ENCODE measurements at places on chromosomes 5 and 9.

- DNase-seq: no peak
Observed at GRCh38 chr9:38486837-38487236, 62.6 kb upstream of the IGFBPL1 start.

DNA sequence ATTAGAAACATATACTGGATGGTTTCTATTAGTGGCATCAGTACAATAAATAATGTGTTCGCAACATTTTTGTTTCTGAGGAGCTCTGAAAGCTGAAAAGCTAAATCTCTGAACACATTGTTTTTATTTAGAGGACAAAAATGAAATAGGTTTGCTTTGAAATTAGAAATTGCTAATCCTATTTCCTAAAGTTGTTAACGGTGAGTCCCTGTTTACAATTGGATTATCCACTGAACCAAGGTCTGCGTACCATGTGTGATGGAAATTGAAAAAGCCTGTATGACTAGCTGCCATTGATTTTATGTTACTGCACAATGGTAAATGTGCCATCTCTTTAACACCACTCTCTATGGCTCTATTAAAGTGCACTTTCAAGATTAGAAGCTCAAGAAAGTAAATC, 297.7 kb upstream of the NUDT12 start:
- DNase-seq: no peak

GRCh38 chr5:1808439-1808838, 7.2 kb downstream of the NDUFS6 start:
- DNase-seq: no peak

- DNase-seq: no peak
Observed at GRCh38 chr5:148559461-148559860, 94.9 kb downstream of the HTR4 start.

- no peak for DNase-seq
Observed at GRCh38 chr5:5542654-5543053, 120.2 kb downstream of the ICE1 start.

GRCh38 chr5:90547072-90547536, 11.5 kb upstream of the ADGRV1 start:
- no peak for DNase-seq

GRCh38 chr5:94473936-94474335, 144.5 kb downstream of the KIAA0825 start:
- DNase-seq: no peak

DNA sequence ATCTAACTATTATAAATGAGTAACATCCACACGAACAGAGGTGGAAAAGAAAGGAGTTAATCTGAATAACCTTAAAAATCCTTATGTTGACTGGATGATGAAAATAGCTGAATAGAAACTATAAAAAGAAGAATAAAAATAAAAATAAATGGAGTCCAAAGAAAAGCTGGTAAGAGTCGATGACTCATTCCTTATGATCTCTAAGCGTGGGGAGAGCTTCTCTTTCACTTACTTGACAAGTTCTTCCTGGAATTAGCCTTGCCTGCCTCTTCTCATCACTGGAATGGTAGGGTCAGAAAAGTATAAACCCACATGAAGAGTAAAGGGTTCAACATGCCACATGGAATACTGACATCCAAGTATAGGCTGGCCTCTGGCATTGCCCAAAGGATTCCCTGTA, 477.0 kb upstream of the RGMB start:
- no peak for DNase-seq

DNA sequence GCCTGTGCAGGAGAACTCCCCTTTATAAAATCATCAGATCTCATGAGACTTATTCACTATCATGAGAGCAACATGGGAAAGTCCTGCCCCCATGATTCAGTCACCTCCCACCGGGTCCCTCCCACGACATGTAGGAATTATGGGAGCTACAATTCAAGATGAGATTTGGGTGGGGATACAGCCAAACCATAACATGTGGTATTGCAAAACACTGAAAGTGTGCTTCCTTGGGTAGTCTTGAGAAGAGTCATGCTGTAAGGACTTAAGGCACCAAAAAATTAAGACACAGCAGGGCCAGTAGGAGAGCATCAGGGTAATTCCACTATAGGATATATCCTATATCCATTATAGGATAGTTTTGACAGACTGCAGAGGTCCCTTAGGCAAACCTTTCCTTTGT, 29.4 kb upstream of the GDNF start:
- DNase-seq: no peak

- no peak for DNase-seq
Observed at GRCh38 chr9:109588415-109588814, 90.3 kb upstream of the PTPN3 start.

DNA sequence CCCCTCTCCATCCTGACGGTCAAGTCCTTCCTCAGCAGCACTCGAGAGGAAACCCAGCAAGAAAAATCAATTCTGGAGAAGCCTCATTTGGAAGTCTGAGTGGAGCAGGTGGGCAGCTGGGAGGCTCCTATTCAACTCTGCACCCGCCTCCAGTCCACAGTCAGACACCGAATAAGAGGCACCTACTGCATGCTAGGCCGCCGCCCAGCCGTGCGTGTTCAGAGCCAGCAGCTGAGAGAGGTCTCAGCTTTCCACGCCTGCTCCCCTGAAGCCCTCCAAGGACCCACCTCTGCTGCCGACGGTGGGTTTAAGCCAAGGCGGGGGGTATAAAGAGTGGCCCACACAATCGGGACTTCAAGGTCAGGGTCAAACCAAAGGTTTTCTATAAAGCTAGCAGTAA, 41.9 kb downstream of the VAV2 start:
- DNase-seq: no peak

DNA sequence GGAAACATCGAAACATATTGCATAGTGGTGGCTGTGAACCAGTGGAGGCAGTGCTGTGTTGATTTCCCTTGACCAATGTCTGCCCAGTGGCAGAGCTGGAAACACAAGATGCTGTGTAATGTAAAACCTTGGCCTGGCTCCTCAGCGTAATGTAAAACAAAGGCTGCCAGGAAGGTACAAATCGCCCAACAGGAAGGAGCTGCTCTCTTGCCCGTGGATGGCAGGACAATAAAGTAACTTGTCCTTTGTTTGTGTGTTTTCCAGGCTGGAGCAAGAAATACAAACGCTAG, 143.4 kb downstream of the PALM2AKAP2 start:
- no peak for DNase-seq

- no peak for DNase-seq
Observed at GRCh38 chr5:1793301-1793740, 6.3 kb downstream of the MRPL36 start.

GRCh38 chr5:23507278-23507685, at the start of gene PRDM9:
TSS of gene PRDM9 (plus strand) at chr5:23507609. CDS start at chr5:23509034, 1,425 bp downstream.
- DNase-seq: no peak

DNA sequence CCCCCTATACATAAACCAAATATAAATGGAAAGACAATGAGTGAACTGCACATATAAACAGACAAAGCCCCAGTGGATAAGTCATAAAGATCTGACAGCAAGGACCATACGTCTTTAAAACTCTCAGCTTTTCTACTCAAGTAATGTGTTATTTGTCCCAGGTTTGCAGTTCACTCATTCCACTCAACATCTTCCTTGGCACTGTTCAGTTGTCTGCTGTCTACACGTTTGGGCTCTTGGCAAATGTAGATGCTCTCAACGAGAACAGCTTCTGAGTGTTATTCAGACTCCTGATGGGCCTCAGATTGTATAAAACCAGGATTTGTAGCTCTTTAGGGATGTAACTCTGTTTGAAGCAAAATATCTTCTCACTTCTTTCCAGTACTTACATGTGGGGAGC, 198.2 kb upstream of the SEMA6A start:
- DNase-seq: no peak

DNA sequence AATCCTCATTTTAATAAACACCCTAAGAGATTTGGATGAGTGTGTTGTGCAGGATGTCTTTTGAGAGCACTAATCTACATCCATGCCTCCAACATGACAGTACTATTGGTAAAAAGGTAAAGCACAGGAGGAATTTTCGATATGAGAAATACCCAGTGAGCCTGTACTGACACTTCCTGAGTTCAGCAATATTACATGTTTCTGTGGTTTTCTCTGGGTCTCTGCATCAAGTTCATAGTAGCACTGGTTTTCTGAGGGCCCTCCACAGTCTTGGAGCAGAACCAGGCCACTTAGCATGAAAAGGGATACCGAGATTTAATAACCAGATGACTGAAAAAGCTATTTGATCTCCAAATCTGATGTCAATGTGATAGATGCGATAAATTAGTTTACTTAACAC, 524.1 kb downstream of the TMEM38B start:
- DNase-seq: no peak

DNA sequence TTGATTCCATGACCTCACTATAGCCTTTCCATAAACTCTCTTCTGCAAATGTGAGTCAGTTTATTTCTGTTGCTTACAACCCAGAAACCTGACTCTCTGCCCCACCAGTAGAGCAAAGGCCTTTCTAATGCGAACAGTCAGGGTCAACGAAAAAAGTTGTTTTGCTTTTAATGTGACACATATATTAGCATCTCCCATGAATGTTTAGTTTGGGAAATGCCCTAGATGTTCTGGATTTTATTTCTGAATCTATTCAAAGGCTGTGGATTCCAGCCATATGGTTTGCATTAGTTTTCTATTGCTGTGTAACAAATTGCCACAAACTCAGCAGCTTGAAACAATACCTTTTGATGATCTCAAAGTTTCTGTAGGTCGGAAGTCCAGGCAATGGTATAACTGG, 193.5 kb downstream of the GNA14 start:
- peak; percentile 46 for DNase-seq

GRCh38 chr5:42492974-42493373, 69.7 kb downstream of the GHR start:
- no peak for DNase-seq

DNA sequence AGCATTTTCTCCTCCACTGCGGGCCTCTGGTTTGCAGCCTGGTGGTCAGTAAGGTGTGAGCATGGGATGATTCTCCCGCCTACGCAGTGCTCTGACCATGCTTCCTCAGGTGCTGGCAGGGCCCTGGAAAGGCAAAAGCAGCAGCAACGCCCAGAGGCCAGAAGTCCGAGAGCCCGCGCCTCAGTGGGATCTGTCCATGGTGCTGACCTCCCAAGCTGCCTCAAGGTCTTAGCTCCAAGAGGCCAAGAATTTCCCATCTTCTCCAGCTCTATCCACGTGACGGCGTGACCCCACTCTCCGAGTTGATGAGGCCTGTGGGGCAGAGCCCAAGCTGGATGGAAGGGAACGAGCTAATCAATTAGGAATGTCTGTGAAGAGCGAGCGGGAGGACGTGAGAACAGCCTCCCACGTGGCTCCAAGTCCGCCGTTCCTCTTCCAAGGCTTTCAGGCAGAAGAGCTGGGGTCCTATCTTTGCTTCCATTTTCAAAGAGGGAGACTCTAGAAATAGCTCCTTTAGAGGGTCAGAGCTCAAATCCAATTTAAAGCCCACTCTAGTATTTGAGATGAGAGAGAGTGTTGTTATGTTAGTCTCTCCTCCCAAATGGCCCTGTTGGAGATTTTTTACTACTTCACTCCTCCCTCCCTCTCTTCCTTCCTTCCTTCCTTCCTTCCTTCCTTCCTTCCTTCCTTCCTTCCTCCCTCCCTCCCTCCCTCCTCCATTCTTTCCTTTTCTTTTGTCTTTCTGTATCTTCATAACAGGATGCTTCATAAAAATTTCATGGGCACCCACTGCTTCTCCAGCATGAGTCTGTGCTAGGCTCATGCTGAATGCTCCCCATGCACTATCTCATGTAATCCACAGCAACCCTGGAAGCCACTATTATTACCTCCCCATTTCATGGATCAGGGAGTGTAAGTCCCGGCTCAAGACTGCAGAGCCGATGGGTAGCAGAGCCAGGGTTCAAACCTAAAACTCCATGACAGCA, 69.3 kb downstream of the OLFM1 start:
- no peak for DNase-seq

- DNase-seq: no peak
Observed at GRCh38 chr9:120107138-120107537, 472.8 kb downstream of the CDK5RAP2 start.

GRCh38 chr9:12689233-12689632, 4.0 kb upstream of the TYRP1 start:
- no peak for DNase-seq

DNA sequence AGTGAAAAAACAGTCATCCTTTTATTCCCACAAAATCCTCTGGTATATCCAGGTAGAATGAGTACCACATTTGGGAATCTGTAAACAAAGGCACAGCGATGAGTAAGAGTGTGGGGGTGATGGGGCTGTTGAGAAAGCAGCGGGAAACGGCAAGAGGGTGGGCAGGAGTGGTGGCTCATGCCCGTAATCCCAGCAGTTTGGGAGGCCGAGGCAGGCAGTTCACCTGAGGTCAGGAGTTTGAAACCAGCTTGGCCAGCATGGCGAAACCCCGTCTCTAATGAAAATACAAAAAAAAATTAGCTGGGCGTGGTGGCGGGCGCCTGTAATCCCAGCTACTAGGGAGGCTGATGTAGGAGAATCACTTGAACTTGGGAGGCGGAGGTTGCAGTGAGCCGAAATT, 43.1 kb downstream of the KLF4 start:
- no peak for DNase-seq

- DNase-seq: no peak
Observed at GRCh38 chr5:139415221-139415861, 11.5 kb upstream of the SPATA24 start.

DNA sequence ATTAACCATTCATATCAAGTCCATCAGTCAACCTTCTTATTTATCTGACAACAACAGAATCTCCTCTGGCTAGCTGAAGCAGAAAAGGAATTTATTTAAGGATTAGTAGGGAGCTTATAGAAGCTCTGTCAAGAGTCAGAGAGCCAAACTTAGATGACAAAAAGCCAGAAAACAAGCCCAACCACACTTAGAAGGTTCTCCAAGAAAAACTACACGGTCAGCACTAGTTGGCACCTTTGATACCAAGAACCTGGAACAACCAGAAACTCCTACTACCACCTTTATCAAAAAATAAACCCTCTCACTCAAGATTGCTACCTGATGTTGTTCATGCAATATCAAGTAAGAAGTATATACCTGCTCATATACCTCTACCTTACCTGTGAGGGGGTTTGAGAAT, 36.9 kb downstream of the RANBP6 start:
- DNase-seq: no peak

GRCh38 chr9:119722384-119722783, 353.1 kb upstream of the BRINP1 start:
- no peak for DNase-seq

DNA sequence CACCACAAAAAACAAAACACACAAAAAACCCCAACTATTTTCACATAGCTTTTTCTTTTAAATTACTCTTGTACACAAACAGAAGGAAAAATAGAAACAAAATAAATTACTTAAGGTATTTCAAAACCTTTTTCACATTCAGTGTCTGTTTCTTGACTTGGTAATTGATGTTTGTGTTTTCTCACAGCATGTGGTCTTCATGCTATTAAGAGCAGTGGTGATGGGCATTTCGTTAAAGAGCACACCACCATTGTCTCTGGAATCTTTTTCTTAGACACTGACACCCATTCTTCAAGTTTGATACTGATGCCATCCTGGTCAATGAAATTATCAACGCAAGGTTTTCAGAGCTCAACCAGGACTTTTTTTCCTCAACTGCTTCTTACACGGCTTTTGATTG, 63.8 kb downstream of the SLC28A3 start:
- DNase-seq: no peak

- peak; percentile 28 for DNase-seq
Observed at GRCh38 chr5:32869216-32869615, 158.1 kb downstream of the NPR3 start.

DNA sequence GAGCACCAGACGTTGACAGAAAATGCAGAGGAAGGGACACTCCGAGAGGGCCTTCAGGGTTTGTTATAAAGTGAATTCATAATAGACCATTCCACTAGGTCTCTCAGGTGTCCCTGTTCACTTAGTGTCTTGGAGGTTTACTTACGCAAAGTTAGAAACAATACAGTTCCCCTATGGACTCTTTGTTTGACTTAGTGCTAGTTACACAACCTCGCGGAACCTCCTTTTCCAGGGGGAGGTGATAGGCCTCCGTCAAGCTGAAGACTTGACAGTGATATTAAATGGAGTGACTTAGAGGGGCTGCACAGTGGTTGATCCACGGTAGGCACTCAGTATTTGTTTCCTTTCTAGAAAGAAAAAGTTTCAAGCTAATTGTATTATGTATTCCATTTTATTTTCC, 1.3 kb downstream of the CCT5 start:
- DNase-seq: no peak

All from AG09319 (cell line).